ENCODE measurements at places on chromosomes 12 and 14. TPM values are rescaled to one million over a fixed set of nuclear protein-coding genes. Genes with fewer than 3 reads are reported as not detected.

Gene CFAP73
- total RNA-seq = not detected

Gene AKAP5
- 3.0 TPM for total RNA-seq

Gene SIRT4
- 1.6 TPM for total RNA-seq

Gene SMIM41
- total RNA-seq = 0.43 TPM

Gene DIABLO
- total RNA-seq = 66.4 TPM

Gene PTGER2
- 1.3 TPM for total RNA-seq

Gene ITGA7
- total RNA-seq = 1.3 TPM
